ENCODE measurements at places on chromosomes 3 and 15.

- DNase-seq = no peak
Observed at GRCh38 chr3:89859757-89860156, 752.3 kb downstream of the EPHA3 start.

DNA sequence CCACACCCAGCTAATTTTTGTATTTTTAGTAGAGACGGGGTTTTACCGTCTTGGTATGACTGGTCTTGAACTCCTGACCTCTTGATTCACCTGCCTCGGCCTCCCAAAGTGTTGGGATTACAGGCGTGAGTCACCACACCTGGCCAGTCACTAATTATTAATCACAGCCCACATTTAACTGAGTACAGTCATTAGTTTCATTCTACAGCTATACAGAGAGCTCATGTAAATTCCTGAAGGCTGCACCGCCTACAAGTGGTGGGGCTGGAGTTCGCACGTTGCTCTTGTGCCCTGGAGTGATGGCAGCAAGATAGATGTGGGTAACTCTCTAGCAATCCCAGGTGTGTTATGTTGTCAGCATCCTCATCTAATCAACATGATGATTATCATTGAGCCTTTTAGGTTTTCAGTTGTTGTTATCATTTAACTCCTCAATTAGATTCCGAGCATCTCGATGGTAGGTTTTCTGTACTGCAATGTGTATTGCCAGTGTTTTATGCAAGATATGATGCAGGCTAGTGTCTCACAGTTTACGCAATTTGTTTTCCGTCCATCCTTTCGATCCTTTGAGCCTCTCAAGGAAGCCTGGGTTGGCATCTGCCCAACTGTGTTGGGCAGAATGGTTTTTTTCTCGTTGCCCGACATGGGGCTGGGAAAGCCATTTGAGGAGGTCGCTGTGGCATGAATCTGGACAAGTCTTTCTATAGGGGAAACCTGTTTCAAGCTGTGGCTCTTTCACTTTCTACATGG lies 216.3 kb downstream of the LPP start:
- no peak for DNase-seq

DNA sequence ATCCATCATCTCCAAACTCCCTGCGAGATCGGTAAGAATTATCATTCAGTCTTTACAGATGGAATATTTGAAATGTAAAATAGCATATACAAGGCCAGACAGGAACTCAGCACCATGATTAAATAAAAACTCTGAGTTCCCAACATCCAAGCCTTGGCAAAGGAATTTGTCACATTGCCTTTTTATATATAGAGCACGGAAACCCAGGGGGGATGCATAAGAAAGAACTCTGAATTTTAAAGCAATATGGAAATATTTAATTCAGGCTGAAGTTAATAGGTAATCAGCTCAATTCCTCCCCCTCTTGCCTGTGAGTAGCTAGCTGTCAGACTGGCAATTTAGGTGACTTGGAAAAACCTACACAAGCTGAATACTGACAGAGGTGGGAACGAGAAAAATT lies 217.9 kb upstream of the KCNMB2 start:
- DNase-seq = no peak

DNA sequence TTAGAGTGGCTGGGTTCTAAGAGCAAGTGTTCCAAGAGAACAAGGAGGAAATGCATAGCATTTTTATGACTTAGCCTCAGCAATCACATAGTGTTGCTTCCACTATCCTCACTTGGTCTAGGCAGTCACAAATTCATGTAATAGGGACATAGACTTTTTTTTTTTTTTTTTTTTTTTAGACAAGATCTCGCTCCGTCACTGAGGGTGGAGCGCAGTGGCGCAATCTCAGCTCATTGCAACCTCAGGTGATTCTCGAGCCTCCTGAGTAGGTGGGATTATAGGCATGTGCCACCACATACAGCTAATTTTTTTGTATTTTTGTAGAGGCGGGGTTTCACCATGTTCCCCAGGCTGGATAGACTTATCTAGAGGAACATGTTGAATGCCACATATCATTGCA lies 4.7 kb upstream of the GNB4 start:
- DNase-seq = no peak

GRCh38 chr3:20225769-20226168 lies 39.8 kb upstream of the SGO1 start:
- DNase-seq = no peak

- DNase-seq = no peak
Observed at GRCh38 chr3:196051282-196052076, 30.4 kb downstream of the TFRC start.

DNA sequence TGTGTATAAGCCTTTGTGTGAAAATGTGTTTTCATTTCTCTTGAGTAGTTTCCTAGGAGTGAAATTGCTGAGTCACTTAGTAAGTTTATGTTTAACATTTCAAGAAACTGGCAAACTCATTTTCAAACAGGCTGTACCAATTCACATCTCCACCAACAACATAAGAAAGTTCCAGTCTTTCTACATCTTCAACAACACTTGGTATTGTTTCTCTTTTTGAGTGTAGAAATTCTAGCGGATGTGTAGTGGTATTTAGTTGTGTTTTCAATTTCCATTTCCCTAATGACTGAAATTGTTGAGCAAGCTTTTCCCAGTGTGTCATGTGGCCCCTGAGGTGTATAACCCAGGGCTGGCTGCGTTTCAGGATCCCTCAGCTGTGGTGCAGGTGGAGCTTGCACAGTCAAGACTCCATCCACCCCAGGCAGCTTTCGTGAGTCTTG lies 258.5 kb downstream of the PDCD6IP start:
- no peak for DNase-seq

GRCh38 chr3:53100818-53101466 lies 29.3 kb downstream of the RFT1 start:
- no peak for DNase-seq

GRCh38 chr3:44252332-44252959 lies 10.8 kb downstream of the TOPAZ1 start:
- no peak for DNase-seq

DNA sequence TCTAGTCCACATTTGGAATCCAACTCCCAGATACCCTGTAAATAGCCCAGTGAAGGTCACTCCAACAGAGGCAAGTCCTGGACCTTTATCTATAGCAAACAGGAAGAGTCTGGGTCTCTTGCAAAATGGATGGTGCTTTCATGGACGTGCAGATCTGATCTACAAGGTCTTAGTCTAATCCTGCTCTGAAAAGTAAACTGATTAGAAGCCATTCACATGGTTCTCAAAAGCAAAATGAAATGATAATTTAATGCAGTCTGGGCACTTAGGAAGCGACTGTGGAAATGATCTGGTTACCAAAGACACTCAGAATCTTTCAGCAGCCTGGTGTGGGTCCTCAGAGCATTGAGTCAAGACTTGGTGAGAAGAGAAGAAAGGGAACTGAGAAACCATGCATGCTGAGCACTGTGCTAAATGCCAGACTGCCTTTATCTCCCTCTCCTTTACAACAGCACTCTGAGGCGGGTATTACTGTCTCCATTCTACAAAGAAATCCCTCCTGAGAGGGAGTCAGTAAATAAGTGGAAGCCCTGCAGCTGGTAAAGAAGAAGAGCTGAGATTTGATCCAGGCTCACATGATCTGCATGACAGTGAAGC lies 29.0 kb downstream of the AQP9 start:
- no peak for DNase-seq

DNA sequence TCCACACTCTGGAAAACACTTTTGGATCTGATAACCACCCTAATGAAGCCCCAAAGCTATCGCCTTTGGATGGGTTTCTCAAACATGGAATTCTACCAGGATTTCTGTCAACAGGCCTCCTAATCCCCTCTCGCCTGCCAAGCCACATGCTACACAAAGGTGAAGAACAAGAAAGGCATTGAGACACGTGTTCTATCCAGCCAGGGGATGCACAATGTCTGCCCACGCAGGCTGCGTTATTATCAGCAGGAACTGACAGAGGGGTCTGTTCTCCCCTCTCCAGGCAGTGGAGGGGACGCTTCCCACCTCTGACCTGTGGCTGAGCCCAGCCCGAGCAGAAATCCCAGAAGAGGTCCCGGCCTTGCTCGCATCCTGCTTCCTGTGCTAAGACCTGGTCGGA lies 45.4 kb upstream of the THBS1 start:
- no peak for DNase-seq

- DNase-seq = peak; percentile 76
Observed at GRCh38 chr3:64030741-64031140, 7.4 kb upstream of the PSMD6 start.

GRCh38 chr15:62391641-62392262 lies 226.7 kb upstream of the C2CD4B start:
- DNase-seq = peak; percentile 53

GRCh38 chr3:172181932-172182586 lies 142.7 kb downstream of the FNDC3B start:
- no peak for DNase-seq

GRCh38 chr3:73435055-73435454 lies 189.7 kb downstream of the PDZRN3 start:
- DNase-seq = no peak

DNA sequence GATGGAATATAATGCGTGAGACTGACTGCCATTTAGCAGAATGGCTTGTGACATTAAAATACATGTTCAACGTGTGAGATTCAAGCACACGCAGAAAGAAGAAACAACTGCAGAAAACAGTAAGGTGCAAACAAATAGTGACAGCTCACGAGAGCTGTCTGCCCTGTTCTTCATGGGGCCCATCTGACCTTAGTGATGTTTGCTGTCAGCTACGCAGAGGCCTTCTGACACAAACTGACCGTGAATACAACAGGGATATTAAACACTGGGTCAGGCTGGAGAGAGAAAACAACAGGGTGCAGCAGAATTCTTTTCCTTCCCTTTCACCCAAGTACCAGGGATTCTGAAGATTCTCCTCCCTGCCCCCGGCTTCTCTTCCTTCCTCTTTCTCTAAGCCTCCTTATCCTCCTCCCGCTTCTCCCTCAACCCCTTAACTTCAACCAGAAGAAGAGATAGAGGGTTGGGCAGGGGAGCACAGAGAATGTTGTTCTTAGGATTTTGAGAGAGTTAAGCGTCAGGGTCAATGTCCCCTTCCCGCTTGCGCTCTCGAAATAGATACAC lies 2.1 kb downstream of the TNFAIP8L3 start:
- no peak for DNase-seq

DNA sequence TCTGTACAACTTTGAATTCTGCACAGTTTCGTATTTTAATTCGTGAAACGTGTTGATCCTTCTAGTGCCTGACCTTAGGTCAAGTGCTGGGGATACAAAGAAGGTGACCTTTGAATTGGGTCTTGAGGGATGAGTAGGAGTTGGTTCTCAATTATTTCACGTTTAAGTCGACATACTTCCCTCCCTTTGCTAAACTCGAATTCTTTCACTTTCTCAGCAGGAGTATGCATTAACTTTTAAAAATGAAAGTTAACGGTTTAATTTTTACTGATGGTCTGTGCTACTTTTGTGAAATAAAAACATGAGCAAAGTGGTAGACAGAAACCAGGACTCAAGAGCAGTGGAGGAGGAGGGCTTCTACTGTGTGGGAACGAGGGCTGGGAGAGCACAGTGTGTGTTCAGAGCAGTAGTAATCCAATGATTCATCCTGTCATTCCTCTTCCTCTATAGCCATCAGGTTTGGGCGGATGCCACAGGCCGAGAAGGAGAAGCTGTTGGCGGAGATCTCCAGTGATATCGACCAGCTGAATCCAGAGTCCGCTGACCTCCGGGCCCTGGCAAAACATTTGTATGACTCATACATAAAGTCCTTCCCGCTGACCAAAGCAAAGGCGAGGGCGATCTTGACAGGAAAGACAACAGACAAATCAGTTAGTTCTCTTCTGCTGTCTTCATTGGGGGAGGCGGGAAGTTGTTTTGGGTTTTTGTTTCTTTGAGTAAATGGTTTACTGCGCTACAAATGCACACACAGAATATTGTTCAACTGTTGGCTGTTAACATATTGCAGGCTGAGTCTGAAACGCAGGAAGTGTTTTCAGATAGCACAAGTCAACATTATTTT lies 78.6 kb upstream of the TSEN2 start:
- DNase-seq = peak; percentile 86

DNA sequence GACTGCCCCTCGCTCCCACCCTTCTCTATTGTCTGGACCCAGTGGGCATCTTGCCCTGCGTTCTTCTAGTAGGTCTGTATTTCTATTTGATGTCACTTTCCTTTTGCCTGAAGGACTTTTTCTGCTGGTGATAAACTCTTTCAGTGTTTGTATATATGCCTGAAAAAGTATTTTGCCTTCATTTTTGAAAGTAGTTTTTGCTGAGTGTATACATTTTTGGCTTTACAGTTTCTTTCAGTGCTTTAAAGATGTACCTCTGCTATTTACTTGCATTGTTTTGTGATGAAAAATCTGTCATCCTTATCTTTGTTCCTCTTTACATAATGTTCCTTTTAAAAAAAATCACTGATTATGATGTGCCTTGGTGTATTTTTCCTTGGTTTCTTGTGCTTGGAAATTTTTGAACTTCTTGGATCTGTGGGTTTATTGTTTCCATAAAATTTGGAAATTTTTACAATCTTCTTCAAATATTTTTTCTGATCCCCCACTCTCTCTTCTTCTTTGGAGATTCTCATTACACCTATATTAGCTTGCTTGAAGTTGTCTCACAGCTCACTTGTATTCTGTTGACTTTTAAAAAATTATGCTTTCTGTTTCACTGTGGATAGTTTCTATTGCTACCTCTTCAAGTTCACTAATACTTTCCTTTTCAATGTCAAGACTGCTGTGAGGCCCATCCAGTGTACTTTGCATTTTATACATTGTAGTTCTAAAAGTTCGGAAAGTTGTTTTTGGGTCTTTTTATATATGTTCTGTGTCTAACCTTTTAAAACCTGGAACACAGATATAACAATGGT lies 67.8 kb downstream of the RGMA start:
- DNase-seq = no peak

DNA sequence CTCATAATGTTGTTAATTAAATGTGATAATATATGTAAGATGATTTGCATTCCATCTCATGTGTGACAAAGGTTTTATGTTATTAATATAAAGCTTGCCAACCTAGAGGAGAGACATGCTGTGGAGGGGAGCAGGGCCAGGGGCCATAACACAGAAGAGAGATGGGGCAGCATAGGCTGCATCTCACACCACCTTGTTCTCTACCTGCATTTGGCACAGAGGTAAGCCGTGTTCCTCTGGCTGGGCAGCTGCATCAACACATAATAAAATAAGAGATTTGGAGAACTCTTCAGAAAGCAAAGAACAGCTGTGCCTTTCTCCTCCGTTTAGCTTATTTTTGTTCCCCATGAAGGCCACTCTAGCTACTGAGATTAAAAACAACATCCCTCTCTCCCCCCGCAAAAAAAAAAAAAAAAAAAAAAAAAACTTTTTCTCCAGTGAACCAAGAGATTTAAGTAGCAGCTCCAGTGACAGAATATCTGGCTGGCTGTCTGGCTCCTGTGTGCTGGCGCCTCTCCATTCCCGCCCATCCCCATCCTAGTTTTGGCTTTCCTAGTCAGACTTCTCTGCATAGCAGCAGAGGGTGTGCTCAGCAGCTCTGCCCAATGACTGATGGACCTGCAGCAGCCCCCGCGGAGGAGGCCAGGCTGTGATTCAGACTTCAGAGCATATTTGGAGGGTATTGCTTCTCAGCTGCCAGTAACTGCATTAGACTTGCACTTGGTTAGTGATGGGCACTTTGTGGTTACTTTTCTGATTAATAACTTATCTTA lies 52.2 kb upstream of the STXBP5L start:
- no peak for DNase-seq

DNA sequence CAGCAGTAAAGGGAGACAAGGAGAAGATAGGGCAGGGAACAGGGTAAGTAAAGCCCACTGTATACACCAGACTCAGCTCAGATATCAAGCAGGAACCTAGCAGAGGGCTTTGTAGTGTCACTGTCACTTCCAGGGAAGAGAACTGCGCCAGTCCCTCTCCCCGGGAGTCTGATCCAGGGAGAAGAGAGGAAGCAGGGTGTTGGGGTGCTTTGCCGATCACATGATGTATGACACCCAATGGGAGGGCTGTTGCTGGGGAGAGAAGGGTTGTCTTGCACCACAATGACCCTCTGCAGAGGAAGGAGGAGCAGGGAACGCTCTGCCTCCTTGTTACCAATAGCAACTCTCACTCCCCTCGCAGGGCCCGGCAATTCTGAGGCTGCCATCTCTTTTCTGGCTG lies 147.2 kb upstream of the SLC2A2 start:
- DNase-seq = peak; percentile 62

Data from lower lobe of right lung (tissue), 2 donors.